NCI-H2107 (cell line): ENCODE measurements at places on chromosomes 11 and 22.

DNA sequence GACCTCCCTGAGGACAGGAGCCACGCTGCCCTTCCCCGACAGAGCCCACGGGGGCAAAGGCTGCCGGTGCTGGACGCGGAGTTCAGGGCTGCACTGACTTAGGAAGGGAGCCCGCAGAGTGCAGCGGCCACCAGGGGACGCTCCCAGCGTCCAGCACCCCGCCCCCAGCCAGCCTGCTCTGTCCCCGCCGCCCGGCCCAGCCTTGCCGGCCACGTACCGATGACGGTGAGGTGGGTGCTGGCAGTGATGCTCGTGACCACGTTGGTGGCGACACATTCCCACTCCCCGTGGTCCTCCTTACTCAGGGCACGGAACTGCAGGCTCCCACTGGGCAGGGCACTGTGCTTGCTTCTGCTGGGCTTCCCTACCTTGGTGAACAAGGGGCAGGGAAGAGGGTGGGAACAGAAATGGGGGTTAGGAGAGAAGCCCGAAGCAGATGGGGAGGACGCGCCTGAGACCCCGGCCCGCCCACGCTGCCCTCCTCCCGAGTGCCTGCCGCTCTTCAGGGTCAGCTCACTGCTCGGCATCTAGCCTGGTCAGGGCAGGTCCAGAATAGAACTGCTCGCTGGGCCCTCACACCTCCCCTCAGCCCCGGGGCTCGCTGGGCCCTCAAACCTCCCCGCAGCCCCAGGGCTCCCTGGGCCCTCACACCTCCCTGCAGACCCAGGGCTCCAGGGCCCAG, 25.9 kb downstream of the IGSF9B start:
- DNase-seq = no peak

GRCh38 chr11:105332171-105332570, 192.6 kb upstream of the CARD18 start:
- DNase-seq = no peak

DNA sequence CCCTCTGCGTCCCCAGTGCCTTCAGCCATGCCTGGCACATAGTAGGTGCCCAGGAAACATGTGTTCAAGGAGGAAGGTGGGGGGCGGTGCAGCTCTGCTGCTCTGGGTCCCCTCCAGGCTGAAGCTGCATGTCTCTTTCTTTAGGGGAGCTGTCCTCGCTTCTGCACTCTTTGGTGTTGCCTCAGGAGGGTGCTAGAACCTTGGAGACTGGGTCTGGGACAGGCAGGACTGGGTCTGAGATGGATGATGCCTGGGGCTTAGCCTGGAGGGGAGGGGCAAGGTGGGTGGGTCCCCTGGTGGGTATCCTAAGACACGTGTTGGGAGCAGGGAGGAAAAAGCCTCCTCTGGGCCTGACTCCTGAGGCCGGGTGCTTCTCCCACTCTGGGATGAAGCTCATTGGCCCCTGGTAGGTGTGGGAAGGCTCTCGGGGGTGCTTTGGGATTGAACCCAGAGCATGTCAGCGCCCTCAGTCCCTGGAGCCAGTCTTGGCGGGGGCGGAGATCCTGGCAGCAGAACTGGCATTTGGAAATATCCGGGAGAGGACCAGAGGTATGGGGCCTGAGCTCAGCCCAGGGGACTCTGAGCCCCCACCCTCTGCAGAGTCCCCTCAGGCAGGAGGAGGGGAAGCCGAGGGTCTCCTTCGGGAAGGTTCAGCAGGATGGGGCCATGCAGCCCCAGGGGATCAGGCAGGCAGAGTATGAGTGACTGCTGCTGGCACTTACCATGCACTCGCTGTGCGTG, 6.7 kb upstream of the GSTP1 start:
- DNase-seq = no peak

DNA sequence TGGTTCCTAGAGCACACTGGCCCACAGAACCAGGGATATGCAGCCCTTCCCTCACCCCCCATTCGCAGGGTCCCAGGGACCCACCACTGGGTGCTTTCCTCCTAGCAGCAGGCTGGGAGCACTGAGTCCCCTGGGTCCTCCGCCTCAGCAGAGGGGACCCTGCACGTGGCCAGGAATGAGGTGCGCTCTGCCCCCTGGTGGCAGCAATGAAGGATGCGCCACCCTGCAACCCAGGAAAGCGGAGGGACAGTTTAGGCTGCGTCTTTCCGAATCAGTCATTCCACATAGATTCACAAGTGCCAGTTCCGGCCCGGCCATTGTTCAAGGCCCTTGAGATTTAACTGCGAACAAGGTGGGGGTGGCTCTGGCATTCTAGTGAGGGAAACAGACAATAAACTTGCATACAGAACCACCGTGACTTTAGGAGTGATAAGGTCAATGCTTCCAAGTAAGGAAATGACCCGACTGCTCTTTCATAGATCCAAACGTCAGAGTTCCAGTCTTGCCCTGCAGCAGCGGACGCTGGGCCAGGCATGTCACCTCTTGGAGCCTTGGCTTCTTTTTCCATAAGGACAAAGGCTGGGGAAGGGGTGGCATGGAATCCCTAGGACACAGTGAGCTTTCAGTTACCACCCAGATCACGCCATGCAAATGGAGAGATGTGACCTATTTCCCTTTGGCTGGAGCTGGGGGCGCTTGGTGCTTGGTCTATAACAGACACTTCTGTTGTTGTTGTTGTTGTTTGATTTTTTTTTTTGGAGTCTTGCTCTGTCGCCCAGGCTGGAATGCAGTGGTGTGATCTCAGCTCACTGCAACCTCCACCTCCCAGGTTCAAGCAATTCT, 7.7 kb downstream of the RIN1 start:
- DNase-seq = peak; percentile 72

DNA sequence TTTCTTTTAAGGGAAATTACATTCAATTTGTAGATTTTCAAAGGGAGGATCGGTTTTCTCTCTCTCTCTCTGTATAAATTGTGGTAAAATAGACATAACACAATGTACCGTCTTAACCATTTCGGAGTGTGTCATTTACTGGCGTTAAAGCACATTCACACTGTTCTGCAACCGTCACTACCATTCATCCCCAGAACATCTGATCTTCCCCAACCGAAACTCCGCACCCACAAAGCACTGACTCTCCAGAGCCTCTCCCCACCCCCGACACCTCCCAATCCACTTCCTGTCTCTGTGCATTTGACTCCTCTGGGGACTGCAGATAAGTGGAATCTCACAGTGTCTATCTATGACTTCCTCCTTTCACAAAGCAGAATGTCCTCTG, 15.9 kb upstream of the GRAMD4 start:
- no peak for DNase-seq

GRCh38 chr11:80455818-80456217, 1015.0 kb upstream of the TENM4 start:
- no peak for DNase-seq

GRCh38 chr11:66708094-66708493, 20.9 kb downstream of the SPTBN2 start:
- DNase-seq = no peak

GRCh38 chr22:20391222-20391621, 2.7 kb upstream of the ZNF74 start:
- DNase-seq = no peak
